ENCODE measurements at places on chromosomes 6 and 20.

- no peak for DNase-seq
These were observed 223.9 kb downstream of the PHF3 start for GRCh38 chr6:63859528-63859927.

DNA sequence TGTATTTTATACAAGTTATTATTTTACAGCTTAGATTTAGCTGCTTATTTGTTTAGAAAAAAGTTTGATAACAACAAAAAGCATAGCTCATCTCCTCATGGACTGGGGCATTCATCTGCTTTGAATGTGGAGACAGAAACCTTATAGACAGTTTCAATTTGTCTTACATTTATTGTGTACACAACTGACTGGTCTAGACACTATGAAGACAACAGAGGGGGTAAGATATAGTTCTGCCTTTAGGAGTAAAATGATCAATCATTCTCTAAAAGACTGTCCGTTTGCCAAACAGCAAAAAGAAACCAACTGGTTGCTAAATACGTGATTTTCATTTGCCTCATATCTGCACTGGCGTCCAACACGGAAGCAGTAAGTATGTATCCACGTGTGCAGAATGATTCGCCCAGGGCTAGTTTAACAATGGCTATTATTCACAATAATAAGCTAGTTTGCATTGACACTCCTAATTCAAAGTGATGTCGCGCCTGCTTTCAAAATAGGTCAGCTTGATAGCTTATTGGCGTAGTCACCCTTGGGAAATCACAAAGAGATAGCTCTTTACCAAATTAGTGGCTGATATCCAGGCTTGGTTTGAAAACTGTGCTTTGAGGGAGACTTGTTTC, 153.6 kb downstream of the BMP2 start:
- no peak for DNase-seq

- no peak for DNase-seq
These were observed 26.6 kb upstream of the SUMO4 start for GRCh38 chr6:149373511-149373910.

GRCh38 chr6:11650025-11650696, 112.6 kb downstream of the TMEM170B start:
- no peak for DNase-seq

GRCh38 chr6:157198425-157199279, 124.7 kb downstream of the TMEM242 start:
- DNase-seq: no peak

DNA sequence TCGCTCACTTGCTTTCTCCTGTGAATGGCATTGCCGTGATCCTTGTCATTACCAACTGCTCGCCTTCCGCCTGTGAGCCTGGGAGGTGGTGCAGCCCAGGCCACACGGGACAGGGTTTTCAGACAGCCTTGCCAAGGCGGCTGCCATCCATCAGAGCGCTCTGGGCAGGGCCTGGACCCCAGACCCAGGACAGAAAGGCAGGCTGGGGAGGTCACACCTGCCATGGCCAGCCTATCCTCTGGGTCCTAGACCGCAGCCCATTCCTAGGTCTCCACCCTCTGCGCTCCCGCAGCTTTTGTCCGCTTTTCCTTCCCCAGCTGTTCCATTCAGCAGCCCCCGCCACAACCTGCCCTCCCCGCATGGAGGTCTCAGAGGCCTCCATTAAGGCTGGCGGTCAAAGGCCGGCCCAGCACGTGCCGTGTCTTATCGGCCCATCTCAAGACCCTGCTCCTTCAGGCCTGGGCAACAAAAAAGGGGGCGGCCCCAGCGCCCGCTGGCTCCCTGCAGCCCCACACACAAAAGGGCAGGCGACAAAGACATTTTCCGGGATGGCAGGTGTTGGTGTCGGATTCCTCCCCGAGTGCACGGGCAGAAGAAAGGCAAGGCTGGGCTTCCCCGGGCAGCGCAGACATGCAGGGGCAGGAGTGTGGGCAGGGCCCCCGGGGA, 28.1 kb downstream of the INSM1 start:
- no peak for DNase-seq

GRCh38 chr6:117915846-117916245, 8.8 kb downstream of the SLC35F1 start:
- no peak for DNase-seq

DNA sequence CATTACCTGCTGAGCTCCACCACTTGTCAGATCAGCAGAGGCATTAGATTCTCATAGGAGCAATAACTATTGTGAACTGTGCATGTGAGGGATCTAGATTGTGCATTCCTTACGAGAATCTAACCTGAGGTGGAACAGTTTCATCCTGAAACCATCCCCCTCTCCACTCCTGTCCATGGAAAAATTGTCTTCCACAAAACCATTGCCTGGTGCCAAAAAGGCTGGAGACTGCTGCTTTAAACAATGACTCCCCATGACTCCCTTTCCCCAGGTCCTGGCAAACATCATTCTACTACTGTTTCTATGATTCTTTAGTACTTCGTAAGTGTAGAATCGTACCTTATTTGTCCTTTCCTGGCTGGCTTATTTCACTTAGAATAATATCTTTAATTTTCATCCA, 9.7 kb upstream of the DYNLRB1 start:
- no peak for DNase-seq

Data from CD4-positive, alpha-beta T cell (primary cell).